ENCODE measurements at places on chromosomes 3 and 15.

DNA sequence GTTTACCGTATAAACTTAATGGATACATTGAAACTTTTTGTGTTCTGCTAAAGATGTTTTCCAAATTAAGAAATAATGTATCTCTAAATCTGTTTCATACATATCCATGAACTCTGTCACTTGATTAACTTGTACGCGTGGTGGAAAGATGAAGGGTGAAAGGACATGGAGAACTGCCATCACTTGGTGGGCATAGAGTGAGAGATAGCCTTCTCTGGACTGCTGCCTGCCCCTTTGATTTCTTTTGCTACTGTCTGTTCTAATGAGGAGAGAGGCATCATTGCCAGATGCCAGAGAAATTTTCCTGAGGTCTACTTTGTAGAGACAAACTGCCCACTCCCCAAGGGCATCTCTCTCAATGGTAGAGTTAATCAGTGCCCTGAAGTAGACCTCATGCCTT lies 120.5 kb downstream of the SLMAP start:
- no peak for DNase-seq

- DNase-seq: no peak
Measured at GRCh38 chr3:107612664-107613084, 89.9 kb downstream of the BBX start.

- no peak for DNase-seq
Measured at GRCh38 chr3:52195291-52195597, 2.7 kb upstream of the ALAS1 start.

- no peak for DNase-seq
Measured at GRCh38 chr3:182570946-182571594, 222.2 kb upstream of the ATP11B start.

DNA sequence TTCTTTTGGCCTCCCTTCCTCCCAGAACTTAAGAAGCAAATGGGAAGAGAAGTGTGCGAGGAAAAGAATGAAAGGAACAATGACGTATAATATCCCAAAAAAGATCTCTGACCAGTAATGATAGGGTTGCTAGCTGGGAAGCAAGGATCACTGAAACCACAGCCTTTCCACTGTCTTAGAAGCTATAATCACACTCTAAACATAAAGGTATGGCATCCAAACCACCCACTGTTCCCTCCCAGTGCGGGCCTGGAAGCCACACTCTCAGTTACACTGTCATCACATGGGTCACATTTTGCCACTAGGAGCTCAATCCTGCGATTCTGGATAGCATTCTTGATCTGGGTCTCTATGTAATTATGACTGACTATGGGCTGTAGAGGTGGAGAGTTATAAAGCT lies 131.6 kb upstream of the HACD2 start:
- no peak for DNase-seq

DNA sequence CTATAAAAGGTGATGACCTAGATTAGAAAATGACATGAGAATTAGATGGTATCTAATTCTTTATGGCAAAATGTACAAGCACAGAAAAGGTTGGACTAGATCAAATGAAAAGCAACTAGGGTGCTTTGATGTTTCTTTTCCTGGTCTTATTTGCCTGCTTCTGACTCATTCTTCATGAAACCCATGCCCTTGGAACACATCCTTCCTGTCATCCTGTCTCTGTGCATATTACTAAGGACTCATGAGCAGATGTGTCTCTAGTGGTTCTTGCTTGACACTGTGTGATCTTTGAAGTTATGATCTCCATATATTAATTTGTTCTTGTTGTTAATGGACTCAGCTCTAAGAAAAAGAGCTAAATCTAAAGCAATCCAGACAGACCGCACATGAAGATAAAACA lies 314.0 kb downstream of the ERC2 start:
- DNase-seq: no peak

DNA sequence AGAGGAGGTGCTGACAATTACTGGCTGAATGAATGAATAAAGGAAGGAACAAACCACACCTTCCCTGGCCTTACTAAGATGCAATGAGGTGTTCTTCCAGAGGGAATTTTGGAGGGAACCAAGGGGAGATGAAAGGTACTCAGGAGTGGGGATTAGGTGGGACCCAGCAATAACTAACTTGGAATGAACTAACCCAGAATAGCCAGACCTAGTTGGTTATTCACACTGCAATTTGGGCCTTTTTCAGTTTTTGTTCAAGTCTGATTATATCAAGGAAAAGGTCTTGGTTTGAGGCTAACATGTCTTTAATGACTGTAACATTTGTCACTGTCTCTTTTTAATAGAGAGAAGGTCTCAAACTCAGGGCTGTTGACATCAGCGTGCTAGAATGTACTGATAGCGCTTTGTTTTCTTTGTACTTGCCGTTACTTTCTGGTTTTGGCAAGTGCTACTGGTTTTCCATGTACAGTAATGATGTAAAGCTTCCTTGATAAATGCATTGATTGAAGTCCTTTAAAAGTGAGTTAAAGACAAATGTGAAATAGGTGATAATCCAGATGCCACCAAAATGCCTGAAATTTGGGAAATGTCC lies 3.2 kb upstream of the PLXND1 start:
- no peak for DNase-seq

DNA sequence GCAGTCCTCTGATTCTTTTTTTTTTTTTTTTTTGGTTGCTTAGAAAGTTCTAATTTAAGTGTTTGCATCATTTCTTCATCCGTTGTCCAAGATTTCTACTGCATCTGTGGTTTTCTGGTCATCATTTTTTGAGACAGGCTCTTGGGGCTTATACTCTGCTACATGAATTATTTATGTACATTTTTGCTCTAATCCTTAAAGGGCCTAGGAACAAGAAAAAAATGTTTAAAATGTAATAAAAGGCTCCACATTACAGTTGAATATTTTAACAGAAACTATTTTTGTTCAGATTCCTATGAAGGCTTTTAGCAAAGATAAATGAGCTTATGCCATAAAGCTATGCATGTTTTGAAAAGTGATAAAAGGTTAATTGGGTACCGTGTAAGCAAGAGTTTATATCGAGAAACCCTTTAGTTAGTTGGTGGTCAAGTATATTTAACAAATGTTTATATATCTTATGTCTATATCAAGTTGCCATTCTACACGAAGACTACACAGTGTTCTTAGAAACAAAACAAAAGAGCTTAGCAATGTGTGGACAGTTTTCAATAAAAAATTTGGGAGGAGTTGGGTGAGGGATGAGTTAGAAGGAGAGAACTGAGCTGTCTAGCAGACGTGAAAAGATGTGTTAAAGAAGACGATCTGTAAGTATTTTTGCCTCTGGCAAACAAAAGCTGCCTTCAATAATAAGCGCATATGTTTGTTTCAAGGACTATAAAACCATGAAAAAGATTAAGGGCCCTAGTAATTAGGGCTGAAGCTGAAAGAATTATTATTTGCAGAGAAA lies 563.6 kb upstream of the NAALADL2 start:
- DNase-seq: no peak

DNA sequence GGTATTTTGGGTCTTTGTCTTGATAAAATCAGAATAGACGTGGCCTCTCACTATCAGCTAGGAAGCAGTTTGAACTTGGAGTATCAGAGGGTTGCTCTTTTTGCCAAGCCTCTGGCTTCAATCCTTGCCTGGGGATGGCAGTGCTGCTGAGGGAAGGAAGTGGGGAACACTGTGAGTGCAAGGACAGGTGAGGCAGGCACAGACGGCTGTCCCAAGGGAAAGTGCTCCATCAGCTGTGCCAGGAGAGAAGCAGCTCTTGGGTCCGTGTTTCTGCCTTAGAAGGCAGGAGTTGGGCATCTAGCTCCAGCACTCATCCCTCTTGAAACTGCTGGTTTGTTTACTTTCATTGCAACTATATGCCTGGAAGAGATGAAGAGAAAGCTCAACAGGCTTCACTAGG lies 33.2 kb downstream of the PML start:
- DNase-seq: no peak

- DNase-seq: no peak
Measured at GRCh38 chr3:172546105-172546504, 22.9 kb upstream of the TNFSF10 start.

DNA sequence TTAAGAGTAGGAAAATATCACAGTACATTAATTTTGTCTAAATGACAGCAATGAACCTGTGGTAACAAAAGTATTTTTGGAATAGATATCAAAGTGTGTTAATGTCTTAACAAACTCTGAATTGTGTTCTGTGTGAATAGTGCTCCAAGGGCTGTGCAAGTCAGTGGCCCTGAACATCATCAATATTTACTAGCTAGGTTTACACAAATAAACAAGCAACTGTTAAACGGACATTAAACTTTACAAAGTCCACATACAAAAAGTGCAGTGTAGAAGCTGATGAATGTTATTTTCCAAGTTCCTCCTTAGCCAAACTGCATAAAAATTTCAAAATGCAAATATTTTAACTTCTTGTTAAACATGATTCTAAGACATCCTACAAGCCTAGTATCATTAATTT lies 2.1 kb upstream of the GTF2A2 start:
- DNase-seq: no peak

DNA sequence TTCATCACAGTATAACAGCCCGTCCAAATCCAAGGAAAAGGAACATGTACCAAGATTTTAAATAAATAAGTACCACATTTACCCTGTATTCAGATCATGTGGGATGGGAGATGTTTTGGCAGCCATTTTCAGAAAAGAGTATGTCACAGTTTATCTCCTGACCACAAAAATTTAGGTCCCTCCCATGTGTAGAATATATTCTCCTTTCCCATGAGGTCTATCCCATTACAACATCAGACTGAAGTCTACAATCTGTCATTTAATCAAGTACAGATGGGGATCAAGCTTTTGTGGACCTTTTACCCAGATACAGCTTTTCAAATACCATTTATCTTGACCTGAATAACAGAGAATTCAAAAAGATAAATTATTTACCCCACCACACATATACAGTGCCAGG lies 444.5 kb downstream of the PLOD2 start:
- DNase-seq: no peak

DNA sequence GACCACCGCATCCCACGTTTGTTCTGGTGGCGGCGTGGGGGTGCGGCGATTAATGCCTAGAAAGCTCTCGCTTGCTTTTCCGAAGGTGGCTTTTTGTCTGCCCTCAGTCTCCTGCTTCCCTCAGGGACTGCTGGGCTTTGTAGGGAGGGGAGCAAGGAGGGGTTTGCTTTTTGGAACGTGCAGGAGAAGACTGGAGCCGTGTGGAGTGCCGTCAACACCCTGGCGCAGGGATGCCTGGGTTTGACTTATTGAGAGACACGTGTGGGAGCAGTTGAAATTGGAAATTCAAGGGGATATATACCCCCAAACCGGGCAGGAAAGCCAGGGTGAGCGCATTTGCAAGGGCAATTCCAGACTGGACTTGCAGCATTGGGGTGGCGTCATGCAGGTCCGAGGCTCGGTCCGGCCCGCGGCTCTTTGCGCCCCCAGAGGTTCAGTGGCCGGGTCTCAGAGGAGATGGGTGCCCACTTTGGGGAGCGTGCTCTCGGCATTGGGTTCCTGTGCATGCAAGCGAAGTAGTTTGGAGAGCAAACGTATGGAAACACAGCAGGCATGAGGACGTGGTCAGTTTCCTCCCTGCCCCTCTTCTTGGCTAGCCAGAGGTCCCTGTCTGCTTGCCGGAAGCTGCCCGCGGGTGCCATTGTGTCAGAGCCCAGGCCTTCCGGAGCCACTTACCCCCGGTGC lies 2.1 kb downstream of the EPHB1 start:
- DNase-seq: no peak

DNA sequence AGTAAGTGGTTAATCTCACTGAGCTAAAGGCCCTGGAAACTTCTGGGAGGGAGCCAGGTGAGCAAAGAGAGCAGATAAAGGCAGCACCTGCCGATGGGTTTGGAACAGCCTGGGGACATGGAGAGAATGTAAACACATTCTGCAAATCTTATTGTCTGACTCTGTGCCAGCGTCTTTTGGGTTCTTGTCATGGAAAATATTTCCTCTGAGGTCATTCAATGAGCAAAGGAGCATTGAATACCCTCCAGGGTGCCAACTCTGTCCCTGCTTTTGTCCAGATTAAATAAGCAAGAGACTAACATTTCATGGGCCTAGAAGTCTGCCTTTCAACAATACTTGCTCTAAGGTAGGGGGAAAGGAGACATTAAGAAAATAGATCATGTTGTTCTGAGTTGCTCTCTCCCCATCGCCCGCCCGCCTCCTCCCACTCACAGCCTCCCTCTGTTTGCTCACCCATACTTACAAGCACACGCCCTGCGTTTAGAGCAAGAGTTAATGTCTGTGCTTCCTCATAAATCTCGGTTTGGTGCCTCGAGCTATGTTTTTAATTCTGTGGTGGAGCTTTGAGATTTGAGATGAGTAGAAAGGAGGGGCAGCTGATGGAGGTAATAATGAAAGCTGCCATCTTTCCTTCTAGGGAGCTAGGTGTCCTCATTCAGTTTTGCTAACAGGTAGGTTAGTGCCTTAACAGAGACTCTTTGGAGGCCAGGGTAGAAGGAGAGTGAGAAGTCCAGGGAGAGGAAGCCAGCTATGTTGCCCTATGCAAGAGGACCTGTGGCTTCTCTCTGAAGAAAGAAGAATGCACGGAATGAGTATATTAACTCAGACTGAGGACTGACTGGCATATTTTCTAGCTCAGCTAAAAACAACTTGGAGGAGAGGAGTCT lies 132.9 kb downstream of the TPRG1 start:
- DNase-seq: no peak

DNA sequence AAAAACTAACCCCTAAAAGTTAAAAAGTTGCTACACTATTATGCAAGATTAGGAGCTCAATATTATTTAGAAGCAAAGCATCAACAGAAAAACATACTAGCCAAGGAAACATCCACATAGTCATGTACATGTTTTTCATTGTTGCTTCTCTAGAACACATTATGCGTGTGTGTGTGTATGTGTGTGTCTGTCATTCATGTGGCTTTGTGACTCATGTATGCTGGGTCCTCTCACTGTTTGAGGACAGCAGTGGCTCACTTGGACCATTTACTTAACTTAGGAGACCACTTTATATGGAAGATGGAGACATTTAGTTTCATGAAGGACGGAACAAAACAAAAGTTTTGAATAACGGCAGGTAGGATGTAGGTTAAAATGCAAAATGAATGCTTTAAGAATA lies 219.4 kb upstream of the THBS1 start:
- DNase-seq: no peak

GRCh38 chr3:113151461-113152031 lies 59.8 kb upstream of the BOC start:
- no peak for DNase-seq

GRCh38 chr3:17945018-17945798 lies 202.8 kb upstream of the TBC1D5 start:
- no peak for DNase-seq

GRCh38 chr3:42504334-42505127 lies 2.1 kb downstream of the VIPR1 start:
- no peak for DNase-seq

DNA sequence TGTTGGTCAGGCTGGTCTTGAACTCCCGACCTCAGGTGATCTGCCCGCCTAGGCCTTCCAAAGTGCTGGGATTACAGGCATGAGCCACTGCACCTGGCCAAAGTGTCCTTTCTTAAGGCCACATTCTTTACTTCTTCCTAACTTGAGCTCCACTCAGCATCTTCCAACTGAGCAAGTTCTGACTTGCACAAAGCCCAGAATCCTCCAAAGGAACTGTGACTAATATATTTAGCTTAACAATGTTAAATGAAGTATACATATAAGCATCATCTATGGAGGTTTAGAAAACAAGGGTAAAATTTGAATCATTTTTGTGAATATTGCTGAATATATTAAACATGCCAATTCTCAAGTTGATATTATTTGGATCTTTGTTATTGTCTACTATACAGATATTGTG lies 93.7 kb downstream of the SHQ1 start:
- DNase-seq: no peak
